ENCODE measurements at places on chromosomes 12 and 14. TPM values are rescaled to one million over a fixed set of nuclear protein-coding genes. Genes with fewer than 3 reads are reported as not detected.

DNA sequence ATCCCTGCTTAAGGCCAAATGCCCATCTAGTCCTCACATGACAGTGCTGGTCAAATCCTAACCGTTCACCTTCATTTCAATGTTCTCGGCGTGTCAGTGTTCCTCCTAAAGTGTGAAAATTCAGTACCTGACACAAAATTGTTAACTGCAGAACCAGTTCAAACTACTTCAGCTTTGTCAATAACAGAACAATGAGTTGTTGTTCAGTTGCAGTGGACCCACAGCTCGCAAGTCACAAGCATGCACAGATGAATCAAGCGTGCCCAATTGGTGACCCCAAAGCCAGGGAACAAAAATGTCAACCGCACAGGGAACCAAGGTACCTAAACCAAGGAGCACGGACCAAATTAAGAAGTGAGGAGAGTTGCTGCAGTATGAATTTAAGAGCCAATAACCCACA lies 23.2 kb downstream of the NRDE2 start:
- no peaks in the 10 kb centered on the region for H3K27me3 ChIP-seq
- no peak overlapping the region for H3K27ac ChIP-seq
- no peak for DNase-seq
- peaks cover 73% of the 10 kb centered on the region for H3K36me3 ChIP-seq
- H3K4me3 ChIP-seq = no peak overlapping the region
- no peaks in the 10 kb centered on the region for H3K4me1 ChIP-seq

DNA sequence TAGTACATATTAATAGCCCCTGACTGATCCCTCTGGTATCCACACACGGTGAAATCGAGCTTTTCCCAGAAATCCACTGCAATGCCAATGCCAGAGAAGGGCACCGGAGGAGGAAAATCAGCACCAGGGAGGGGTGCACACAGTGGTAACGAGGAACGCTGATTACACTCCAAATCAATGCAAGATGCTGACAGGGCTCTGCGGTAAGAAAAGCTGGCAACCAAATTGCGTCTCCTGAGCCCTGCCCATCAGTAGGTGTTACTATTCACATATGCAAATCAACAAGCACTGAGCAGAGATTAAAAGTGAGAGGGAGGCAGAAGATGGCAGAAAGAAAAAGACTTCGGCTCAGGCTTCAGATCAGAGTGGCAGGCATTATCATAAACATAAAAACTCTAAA lies 159.1 kb downstream of the RPS29 start:
- H3K27ac ChIP-seq = no peak overlapping the region
- H3K36me3 ChIP-seq = no peaks in the 10 kb centered on the region
- H3K4me1 ChIP-seq = no peaks in the 10 kb centered on the region
- H3K4me3 ChIP-seq = no peak overlapping the region
- H3K27me3 ChIP-seq = no peaks in the 10 kb centered on the region
- no peak for DNase-seq

DNA sequence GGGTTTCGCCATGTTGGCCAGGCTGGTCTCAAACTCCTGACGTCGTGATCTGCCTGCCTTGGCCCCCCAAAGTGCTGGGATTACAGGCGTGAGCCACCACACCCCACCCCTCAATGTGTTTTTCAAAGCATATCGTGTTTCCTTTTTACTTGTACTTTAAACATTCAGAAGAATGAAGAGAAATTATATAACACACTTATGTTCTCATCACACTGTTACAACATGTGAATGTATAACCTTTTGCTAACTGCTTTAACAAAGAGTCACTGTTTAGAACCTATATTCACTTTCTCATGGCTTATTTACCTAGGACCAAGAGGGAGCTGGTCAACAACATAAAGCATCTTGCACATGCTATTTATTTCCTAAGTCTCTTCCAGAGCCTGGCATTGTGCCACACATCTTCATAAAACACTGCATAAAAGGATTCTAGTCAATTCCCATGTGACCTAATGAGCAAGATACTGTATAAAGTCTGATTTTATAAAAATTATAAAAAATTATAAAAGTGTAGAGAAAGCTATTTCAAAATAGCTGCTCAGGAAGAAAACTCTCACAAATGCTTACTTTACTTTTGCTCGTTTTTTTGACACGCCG lies 16.0 kb upstream of the ACTR6 start:
- no peak overlapping the region for H3K27ac ChIP-seq
- no peak overlapping the region for H3K4me3 ChIP-seq
- no peaks in the 10 kb centered on the region for H3K27me3 ChIP-seq
- DNase-seq = no peak

DNA sequence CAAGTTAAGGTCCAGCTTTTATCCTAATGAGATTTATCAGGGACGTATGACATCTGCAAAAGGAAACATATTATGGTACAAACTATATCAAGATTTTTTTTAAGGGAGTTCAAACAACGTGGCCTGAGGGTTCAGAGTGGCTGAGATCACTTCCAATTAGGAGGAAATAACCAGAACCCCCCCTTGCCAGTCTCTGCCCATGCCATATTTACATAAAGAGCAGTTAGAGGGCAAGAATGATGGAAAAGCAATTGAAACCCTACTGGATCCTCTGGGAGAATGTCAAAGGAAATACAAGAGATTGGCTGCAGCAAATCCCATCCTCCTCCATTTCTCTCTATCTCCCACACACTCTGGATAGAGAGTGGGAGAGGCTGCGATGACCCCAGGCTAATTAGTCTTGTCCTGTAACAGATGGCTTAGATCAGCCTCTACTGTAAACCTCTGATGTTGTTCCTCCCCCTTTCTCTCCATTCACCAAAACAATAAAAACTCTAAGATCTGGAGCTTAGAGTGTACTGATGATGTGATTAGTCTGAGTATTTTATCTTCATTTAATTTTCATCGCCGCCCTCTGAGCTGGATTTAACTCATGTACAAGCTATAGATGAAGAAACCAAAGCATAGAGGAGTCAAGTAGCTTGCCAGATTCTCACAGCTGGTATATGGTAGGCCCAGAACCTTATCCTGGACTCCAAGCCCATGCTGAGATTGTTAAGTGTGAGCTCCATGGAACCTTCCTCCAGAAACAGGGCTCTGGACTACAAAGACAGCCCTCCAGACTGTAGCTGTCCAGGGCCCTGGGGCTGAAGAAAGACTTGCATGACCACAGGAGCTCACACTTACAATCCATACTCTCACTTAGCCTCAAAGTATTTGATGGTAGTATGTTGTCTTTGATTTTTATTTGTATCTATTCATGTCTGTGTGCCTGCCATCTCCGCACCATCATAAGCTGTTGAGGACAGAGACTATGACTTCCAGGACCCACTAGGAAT lies 54.1 kb upstream of the GNG2 start:
- no peaks in the 10 kb centered on the region for H3K4me1 ChIP-seq
- no peaks in the 10 kb centered on the region for H3K36me3 ChIP-seq
- no peak overlapping the region for H3K4me3 ChIP-seq
- H3K27ac ChIP-seq = no peak overlapping the region

DNA sequence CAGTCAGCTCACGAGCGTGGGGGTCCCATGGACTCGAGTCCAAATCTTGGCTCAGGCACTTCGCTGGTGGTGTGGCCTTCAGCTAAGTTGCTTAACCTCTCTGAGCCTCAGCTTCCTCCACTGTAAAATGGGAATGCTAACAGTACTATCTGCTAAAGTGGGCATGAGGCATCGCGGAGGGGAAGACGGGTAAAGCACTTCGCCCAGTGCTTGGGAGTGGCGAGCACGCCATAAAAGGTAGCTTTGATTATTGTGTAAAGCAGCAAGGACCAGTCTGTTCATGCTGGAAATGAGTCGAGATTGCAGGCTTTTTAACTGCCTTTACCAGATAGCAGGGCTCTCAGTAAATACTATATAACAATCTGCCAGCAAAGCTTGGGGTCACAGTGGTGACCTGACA lies 24.5 kb downstream of the HRK start:
- H3K4me1 ChIP-seq = peaks cover 2% of the 10 kb centered on the region
- H3K27ac ChIP-seq = no peak overlapping the region
- DNase-seq = no peak
- peaks cover 18% of the 10 kb centered on the region for H3K27me3 ChIP-seq

GRCh38 chr14:78788467-78789360 lies 618.5 kb downstream of the NRXN3 start:
- H3K4me3 ChIP-seq = no peak overlapping the region
- H3K27ac ChIP-seq = no peak overlapping the region
- no peaks in the 10 kb centered on the region for H3K36me3 ChIP-seq
- no peaks in the 10 kb centered on the region for H3K4me1 ChIP-seq

DNA sequence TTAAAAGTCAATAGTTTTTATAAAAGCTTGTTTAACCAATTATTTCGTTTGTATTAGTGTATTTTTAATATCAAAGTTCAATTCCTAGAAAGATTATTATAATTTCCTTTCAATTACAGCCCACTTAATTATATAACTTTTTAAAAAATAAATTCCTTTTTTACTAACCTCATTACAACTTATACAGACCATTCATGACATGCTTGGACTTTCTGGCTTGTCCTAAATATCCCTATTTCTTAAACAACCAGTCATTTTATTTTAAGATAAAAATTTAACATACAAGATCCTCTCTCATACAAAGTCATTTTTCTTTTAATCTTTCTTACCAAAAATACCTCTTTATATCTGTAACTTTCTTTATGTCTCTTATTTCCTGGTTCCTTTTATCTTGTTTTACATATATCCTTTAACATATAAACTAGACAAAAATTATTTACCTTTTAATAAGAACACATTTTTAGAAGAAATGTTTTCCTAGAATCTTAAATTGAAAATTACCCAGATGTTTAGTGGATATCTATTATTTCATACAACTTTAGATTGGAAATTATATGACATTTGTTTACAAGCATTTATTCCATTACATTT lies 10.4 kb upstream of the TMEM263 start:
- DNase-seq = no peak
- H3K36me3 ChIP-seq = no peaks in the 10 kb centered on the region
- H3K4me3 ChIP-seq = no peak overlapping the region

CMAS gene
- total RNA-seq = 29.4 TPM

EAPP gene
- total RNA-seq = 26.9 TPM

TBC1D30 gene
- total RNA-seq = 14.8 TPM

RDH5 gene
- total RNA-seq = 6.0 TPM

All from upper lobe of right lung (tissue), 1 donor.